Stimulated activated CD4-positive, alpha-beta T cell treated with anti-CD3 and anti-CD28 coated beads, Interleukin-2, amount 100 ng/mL, for 48 hours (primary cell): ENCODE measurements at places on chromosomes 13 and 19.
A peak's percentile ranks its signal among the peaks of the same experiment; 100 is the strongest.

GRCh38 chr19:58033741-58034476 is at the start of gene ZSCAN1:
TSS of gene ZSCAN1 (plus strand) at chr19:58034025. CDS start at chr19:58037837, 3,812 bp downstream.
- DNase-seq = peak; percentile 2

GRCh38 chr13:50244355-50244712 is 229.1 kb downstream of the KCNRG start:
- no peak for DNase-seq

- DNase-seq = no peak
These were observed 20.6 kb downstream of the FCGBP start for GRCh38 chr19:39913682-39914333.

DNA sequence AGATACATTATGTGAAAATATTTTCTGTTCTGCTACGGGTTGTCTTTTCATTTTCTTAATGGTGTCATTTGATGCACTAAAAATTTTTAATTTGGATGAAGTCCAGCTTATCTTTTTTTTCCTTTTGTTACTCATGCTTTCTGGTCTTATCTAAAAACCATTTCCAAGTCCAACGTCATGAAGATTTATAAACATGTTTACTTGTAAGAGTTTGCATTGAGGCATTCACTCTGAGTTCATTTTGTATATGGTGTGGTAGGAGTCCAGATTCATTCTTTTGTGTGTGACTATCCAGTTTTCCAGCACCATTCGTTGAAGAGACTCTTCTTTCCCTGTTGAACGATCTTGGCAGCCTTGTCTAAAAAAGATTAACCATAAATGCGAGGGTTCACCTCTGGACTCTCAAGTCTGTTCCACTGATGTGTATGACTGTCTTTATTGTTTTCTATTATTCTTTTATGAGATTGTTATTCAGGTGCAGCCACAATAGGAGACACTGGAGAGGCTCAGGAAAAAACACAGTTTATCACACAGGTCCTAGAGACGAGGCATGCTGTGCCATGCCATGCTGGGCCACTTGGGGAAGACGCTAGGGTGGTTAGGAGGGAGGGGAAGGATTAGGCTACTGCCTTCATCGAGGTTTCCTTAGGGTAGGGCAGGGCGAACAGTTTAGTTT is 35.0 kb downstream of the NAA16 start:
- no peak for DNase-seq

- DNase-seq = no peak
These were observed 41.4 kb downstream of the ZNF726 start for GRCh38 chr19:23956051-23956450.

DNA sequence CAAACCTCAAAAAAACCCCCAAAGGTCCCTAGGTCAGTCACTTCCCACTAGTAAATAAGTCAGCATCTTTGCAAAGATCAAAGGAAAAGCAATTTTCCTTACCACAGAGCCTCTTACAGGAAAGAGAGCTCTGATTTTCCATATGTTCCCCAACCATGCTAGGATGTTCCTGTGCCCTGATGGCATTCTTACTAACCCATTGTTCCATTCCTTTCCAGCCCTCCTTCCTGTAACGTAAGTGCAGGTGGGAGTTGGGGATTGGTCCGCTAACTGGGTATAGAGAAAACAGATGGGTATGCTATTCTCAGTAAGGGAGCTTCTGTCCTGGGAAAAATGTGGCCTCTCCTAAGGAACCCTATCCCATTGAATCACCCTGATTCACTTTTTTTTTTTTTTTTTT is 14.3 kb downstream of the DPRX start:
- no peak for DNase-seq

DNA sequence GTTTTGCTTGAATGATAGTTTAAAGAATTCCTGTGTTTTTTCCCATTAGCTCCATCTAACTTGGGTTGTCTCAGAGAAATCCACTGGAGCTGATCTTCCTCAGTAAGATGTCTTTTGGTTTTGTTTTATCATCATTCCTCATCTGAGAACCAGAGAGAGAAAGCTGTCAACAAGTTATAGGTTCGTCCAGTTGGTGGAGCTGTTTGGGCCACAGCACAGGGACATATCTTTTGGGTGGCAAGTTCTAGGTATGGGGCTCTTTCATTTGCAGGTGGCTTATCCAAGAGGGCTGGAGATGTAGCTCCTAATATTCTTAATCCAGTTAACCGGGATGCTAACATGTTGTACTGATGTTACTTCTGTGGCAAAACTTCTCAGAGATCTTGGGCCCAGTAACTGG is 174.2 kb downstream of the KCNRG start:
- DNase-seq = no peak

DNA sequence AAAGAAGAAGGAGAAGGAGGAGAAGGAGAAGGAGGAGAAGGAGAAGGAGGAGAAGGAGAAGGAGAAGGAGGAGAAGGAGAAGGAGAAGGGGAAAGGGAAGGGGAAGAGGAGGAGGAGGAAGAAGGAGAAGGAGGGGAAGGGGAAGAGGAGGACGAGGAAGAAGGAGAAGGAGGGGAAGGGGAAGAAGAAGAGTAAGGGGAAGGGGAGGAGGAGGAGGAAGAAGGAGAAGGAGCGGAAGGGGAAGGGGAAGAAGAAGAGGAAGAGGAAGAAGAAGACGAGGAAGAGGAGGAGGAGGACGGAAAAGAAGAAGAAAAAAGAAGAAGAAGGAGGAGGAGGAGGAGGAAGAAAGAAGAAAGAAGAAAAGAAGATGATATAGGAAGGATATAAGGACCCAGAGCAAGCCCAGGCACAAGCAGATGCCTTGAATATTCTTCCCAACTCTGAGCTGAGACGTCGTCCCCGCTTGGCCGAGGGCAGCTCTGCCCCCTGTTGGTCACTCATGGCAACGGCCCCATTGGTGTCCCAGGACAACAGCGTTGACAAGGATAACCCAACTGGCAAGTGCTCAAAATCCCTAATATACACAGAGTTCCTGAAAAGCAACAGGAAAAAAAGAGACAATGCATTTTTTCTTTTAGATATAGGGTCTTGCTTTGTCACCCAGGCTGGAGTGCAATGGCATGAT is 30.6 kb upstream of the IGSF23 start:
- peak; percentile 24 for DNase-seq

DNA sequence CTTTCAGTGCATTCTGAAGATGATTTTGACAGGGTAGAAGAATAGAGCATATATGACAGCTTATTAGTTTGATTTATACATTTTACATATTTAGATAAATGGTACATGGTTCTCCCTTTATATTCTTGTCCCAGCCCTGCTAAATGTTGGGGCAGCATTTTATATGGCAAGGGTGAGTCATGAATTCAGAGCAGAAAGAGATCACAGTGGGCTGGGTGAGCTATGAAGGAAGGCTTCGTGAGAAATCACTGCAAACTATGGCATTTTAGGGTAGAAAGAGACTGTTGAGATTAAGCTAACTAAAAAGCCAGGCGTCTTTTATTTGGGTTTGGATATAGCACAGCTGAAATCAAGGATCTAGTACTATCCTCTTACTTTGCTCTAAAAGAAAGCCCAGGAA is 23.9 kb upstream of the METTL21C start:
- no peak for DNase-seq

GRCh38 chr13:100810481-100810880 is 135.9 kb upstream of the TMTC4 start:
- no peak for DNase-seq

DNA sequence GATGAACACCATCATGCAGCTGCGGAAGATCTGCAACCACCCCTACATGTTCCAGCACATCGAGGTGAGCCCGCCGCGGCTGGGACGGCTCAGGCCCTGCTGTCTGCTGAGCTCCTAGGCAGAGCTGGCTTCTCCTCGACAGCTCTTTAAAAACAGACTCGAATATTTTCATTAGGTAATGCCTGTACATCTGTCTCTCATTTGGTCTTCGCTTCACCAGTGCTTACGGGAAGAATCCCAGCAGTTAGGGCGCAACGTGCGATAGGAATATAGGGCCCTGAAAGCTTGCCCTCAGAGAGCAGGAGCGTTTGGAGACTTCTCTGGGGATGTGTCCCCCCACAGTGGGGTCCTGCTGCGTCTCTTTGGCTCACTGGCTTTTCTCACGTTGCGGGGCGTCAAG is 63.8 kb upstream of the LDLR start:
- DNase-seq = no peak

DNA sequence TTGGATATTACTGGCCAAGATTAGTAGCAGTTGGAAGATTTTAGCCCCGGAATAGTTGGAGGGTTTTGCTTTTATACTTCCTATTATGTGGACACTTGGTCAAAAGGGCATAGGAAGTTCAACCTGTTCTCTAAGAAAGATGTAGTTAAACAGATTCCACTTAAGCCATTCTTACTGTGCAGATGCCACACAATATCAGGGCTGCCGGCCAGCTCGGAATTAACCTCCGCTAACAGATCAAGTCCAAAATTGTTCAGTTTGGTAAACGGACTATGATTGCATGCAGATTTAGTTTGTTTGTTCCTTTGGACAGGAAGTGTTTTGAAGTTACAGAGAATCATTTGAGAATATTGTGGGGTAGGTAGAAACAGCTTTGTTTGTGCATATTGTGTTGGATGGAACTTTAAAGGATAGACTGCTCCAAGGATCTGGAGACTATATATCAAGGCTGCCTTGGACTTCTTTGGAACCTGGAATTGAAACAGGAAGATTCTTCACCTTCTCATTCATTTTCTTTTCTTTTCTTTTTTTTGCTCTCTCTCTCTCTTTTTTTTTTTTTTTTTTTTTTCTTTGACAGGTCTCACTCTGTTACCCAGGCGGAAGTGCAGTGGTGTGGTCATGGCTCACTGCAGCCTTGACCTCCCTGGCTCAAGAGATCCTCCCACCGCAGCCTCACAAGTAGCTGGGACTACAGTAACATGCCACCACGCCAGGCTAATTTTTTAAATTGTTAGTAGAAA is 5.0 kb upstream of the SPRY2 start:
- no peak for DNase-seq

DNA sequence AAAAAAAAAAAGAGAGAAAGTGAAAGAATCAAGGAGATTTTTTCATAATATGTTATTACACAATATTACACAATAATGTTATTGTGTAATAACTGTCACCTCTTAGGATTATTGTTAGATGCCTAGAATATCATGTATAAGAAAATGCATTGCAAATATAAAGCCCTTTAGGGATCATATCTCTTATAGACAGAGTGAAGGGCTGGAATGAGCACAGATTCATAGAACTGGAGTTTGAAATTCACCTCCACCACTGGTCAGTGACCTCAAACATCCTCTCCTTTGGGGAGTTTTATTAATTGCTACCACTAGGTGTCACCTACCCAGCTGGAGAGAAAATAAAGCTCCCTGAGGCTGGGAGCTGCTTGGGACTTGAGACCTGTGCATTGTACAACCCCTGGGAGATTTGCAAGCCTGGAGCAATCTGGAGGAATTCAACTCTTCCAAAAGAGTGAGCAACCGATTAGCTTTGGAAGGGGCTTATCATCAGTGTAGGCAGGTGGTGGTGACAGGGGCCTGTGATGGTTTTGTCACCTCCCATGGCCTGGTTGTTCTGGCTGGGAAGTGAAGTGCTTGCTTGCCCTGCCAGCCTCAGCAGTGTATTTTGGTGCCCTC is 30.3 kb upstream of the FRY start:
- no peak for DNase-seq

GRCh38 chr19:30271816-30272215 is 100.4 kb upstream of the ZNF536 start:
- no peak for DNase-seq

- no peak for DNase-seq
These were observed 413.7 kb downstream of the FGF14 start for GRCh38 chr13:101988140-101988539.

DNA sequence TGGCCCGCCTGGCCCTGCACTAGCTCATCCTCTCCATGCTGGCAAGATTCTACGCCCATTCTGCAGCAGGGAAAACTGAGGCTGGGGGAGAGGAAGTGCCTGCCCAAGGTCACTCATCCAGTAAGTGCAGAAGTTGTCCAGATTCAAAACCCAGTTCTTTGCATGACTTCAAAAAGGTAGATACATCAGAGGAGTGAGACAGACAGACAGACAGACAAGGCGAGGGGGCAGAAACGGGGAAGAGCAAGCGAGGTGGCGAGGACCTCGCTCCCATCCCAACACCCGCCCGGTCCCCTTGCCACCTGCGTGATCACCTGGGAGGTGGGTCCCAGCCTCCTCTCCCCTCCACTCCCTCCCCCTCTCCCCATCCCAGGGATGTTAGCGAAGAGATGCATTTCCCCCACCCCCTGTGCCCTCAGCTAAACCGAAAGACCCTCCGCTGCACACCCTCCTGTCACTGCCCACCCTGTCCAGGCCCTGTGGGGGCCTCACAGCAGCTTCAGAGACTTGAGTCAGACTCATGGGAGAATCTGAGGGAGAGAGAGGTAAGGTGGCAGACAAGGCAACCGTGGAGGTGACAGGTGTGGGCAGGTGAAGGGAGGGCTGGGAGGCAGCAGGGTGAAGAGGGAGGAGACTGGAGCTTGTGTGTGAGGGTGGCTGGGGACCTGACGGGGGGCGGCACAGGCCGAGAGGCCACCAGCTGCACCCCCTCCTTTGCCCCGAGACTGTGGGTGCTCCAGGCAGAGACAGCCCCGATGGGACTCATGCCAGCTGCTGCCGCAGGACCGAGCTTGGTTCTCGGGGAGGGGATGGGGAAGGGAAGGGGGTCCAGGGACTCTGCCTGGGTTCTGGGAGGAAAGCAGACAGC is 18.9 kb downstream of the LRRC4B start:
- DNase-seq = no peak

GRCh38 chr13:26956522-26957142 is 196.0 kb upstream of the GPR12 start:
- no peak for DNase-seq

GRCh38 chr13:74409551-74409950 is 275.3 kb upstream of the KLF12 start:
- no peak for DNase-seq

GRCh38 chr13:34561033-34561432 is 381.0 kb upstream of the NBEA start:
- no peak for DNase-seq

DNA sequence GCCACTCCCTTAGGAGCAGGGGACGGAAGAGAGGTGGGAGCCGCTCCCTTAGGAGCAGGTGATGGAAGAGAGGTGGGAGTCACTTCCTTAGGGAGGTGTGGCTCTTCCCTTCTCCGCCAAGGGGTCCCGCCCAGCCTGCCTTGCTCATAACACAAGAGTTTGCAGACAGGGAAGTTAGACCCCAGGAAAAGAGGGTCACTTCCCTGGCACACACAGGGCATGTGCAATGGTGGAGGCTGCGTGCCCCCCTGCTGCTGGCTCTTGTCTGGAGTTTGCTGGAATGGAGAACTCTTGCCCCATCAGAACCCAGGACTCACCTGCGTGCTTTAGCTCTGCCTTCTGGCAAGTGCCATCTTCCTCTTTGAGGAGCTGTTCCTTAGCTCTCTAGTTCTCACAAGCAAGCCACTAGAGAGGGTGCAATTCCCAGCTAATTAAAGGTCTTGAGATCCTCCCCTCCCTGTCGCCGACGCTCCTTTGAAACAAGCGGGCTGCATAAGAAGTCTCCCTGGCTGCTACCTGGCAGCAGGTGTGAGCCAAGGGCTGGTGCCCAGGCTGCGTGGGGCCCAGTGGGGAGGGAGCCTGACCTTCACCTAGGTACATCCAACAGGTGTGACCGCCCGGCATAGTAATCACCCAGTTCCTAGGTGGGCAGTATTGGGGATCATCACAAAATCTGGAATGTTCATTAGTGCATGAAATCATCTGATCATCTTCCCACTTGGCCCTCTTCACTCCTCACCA is 281.6 kb downstream of the ZNF536 start:
- DNase-seq = no peak
